ENCODE measurements at places on chromosomes 12 and 14.

GRCh38 chr12:51419425-51420193, 5.0 kb upstream of the SLC4A8 start:
- DNase-seq: peak; percentile 35

- DNase-seq: peak; percentile 87
These were observed 60.6 kb downstream of the SLC25A47 start for GRCh38 chr14:100383727-100384158.

- no peak for DNase-seq
These were observed 241.4 kb downstream of the BMP4 start for GRCh38 chr14:53715193-53715721.

GRCh38 chr14:48429512-48429911, 754.1 kb upstream of the MDGA2 start:
- DNase-seq: no peak

GRCh38 chr14:73662487-73662943, 17.7 kb downstream of the DNAL1 start:
- peak; percentile 55 for DNase-seq

GRCh38 chr12:56206452-56207166, 15.1 kb downstream of the RNF41 start:
- peak; percentile 77 for DNase-seq

DNA sequence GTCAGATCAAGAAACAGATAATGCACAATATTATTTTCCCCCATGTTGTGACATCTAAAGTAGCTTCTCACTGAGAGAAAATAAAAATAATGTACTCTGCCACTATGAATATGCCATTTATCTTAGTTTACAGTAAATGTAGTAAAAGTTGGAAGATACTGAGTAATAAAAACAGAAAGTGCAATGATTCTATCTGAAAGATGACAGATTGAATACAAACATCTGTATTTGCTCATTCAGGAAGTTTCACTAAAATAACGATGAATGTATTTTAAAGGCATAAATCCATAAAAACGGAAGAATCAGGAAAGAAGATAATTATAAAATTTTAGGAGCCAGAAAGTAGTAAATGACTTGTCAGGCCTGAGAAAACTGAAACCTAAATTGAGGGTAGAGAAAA, 18.2 kb downstream of the SLC35F4 start:
- DNase-seq: no peak

DNA sequence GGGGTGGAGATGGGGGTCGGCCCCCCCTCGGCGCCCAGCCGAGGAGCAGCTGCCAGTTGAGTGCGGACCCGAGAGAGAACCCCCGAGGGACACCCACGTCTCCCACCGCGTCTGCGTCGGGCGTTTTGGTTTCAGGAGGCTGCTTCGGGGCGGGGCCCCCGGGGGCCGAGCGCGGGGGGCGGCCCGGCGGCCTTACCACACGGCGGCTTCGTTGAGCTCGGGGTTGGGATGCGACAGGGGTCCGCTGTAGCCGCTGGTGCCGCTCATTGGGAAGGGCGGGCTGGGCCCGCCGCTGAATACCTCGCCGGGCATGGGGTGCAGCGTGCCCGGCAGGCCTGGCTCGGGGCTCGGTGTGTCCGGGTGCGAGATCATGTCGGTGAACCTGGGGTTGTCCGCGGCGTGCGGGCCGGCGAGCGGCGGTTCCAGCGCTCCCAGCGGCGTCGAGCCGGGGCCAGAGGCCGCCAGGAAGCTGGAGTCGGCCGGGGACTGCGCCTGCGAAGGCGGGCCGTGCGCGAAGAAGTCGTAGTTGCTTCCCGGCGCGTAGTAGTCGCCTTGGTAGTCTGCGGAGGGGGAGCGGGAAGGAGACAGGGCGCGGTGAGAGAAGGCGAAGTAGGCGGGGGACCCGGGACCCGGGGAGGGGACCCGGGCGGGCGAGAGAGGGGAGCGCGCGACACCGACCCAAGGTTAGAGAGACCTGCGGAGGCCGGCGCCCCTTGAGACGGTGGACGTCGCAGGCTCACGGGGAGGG, 8.5 kb downstream of the LHX5 start:
- no peak for DNase-seq

DNA sequence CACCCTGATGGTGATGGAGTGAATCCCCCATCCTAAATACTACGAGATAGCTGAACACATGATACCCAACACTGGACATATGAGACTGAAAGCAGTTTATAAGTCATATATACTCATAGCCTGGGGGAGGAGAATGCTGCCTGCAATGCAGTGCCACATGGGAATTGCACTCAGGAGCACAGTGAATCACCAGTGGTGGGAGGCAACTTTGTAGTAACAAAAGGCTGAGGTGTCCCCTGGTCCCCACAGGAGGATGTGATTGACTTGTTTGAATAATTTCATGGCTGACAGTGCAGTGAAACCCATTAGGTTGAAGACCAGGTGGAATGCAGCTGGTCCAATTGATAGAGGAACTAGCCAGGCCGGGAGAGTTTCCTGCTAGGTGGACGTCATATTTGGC, 20.2 kb downstream of the CCDC38 start:
- no peak for DNase-seq

DNA sequence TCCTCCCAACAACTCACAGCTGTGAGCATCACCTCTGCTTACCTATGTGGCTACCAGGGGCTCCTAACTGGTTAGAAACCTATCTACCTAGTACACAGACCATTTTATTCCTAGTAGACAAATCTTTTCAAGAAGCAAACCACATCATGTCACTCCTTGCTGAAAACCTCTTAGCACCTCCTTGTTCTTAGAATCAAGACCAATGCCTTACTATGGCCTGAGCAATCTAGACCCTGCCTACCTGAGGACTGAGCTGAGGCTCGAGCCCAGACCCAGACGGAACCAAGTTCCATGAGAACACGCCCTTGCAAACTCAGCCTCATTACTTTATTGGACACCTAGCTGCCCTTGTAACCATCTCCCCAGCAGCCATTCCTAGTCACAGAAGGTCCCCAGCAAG, 32.6 kb downstream of the CMKLR1 start:
- DNase-seq: no peak

GRCh38 chr12:66956300-66956699, 277.4 kb upstream of the GRIP1 start:
- DNase-seq: no peak

DNA sequence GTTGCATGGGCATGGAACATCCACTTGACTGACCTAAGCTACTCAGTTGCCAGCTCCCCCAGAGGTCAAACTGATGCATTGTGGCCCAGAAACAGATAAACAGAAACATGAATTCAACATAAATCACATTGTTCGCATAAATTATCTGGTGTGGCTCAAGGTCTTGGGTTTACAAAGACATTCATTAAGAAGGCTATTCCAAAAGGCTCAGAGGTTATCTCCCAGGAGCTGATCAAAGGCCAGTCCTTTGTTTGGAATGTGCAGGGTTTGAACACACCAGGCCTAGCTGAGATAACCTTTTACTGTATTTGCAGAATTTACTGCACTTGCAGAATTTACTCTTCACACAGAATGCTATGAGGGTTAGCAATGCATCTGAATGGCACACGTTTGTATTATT, 96.4 kb upstream of the DCD start:
- DNase-seq: no peak

DNA sequence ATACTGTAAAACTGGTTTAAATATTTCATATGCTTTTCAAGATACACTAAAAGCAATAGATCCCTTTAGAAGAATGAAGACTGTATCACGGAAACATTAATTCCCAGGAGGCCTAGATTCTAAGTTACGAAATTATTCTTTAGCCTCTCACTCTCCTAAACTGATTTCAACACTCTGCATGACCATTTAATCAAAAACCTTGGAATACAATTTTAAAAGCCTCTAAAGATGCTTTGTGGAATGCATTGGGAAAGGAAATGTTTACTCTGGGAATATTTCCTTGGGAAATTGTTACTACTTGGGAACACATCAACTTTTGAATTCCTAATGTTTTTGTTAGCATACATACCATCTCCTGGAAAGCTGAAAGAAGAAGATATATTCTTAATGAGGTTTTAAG, 255.7 kb upstream of the FAR2 start:
- no peak for DNase-seq

DNA sequence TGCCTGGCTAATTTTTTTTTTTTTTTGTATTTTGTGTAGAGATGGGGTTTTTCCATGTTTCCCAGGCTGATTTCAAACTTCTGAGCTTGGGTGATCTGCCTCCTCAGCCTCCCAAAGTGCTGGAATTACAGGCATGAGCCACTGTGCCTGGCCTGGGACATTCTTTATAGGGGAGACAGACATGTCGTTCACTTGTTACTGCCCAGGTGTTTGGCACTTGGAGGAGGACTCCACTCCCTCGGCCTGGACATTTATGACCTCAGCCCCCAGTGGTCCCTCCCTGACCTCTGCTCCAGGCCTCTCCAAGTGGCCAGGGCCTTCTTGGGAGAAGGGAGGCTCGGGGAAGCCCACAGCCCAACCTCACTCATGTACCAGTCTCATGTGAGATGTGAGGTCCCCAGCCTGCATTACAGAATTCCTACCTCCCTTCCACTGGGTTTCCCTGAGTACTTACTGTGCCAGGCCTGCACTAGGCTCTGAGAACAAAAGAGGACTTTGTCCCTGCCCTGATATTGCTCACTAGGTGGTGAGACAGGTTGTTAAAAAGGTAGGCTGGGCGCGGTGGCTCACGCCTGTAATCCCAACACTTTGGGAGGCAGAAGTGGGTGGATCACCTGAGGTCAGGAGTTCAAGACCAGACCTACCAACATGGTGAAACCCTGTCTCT, 9.7 kb upstream of the POP5 start:
- no peak for DNase-seq

DNA sequence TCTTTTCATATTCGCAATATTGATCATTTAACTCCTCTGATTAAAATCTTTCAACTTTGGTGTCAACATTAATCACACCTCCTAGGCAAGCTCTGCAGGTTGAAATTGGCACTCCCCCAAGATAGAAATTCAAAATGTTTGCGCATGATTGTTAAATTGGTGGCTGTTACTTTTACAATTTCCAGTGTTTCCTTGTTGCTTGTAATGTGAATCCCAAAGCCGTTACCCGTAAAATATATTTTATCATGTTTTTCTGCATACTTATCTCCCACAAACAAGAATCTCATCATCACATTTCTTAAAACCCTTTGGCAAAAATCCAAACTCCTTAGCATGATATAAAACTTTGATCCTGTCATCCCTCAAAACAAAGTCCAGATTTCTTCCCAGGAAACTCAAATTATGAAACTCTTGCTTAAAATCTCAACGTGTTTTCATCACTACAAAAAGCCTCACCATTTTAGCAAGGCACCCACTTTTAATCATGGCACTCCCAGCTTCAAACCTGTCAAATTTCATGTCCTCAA, 14.7 kb downstream of the RTL1 start:
- no peak for DNase-seq

DNA sequence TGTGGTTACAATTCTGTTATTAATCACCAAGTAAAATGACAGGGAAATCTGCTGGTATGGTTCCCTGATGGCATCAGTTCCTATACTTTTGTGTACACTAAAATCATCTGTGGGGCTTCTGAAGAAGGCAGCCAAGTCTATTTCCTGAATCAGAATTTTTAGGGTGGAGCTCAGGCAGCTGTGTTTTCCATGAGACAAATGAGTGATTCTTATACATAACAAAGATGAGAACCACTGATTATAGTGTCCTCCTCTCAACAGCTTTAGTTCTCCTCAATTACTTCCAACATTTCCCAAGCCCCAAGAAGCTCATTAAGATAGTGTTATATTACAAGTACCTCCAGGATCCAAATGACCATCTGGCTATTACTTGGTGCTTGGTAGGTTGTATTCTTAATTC, 64.5 kb upstream of the USP44 start:
- no peak for DNase-seq

- DNase-seq: no peak
These were observed 40.3 kb upstream of the CFL2 start for GRCh38 chr14:34754687-34755086.

- DNase-seq: peak; percentile 74
These were observed 9.6 kb downstream of the ITPR2 start for GRCh38 chr12:26823390-26823789.

- DNase-seq: peak; percentile 88
These were observed 12.9 kb upstream of the NEMF start for GRCh38 chr14:49865431-49865859.

DNA sequence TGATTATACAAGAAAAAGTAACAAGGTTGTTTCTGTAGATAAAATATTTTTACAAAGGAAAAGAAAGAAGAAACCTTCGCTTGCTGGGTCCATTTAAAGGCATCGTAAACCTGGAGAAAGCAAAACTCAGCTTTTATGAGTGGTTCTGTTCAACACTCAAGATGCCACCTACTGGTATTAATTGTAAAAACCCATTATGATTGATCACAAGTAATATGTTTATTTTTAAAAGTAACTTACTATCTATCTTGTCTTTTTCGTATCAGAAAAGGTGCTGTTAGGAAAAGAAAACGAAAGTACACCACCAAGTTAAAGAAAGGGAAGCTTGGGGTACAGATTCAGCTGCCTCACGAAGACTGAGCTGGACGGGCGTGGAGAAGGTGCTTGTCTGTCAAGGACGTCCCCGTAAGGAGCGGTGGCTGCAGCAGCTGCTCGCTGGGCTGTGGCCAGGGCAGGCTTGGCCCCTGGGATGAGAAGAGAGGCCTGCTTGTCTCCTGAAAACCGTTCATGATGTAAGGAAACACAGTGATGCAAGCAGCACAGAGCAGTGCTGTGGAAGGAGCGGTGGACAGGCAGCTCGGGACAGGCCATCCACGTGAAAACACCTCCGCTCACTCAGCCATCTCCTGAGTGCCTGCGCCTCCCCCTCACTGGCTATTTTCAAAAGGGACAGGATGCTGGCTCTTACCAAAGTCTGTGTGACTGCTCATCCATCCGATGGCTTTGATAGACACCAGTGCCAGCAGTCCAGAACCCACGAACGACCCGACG, 25.0 kb downstream of the SLC15A4 start:
- no peak for DNase-seq

DNA sequence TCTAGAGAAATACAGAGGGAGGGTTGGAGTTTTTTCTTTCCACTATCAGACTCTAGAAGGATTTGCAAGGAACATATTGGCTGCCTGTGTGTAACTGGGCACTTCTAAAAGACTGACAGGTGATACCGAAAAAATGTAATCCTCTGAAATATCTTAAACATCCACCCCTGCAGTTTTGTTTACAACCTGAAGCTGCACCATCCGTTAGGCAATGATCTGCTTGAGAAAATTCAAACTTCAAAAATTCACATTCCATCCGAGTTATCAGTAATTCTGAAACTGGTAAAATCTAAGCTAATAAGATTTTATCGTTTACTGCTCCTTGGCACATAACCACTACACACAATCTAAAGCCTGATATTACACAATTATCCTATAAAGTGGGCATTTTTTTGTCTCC, 528.6 kb downstream of the FUT8 start:
- no peak for DNase-seq

DNA sequence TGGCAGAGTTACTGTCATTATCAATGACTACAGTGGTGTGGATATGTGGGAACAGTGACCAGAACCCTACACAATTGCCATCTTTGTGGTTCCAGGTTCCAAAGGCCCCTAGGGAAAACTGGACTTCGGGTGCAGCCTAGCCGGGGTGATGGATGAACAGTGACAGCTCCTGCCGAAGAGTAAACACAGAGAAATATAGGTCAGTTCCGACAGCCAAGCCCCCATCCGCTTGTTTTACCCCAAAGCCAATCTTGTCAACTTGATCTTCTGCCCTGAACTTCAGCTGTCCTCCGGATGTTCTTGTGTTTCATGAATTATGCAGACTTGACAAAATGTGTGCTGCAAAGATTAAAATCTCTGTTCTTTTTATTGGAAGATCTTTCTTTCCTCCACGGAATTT, 200.4 kb upstream of the SRRM4 start:
- no peak for DNase-seq

- DNase-seq: no peak
These were observed 239.7 kb downstream of the TMEM121 start for GRCh38 chr14:105765893-105766614.
